ENCODE measurements at places on chromosomes 16 and 17.

GRCh38 chr17:14514973-14515372 lies 214.1 kb downstream of the HS3ST3B1 start:
- no peak for DNase-seq

- DNase-seq: no peak
Observed at GRCh38 chr17:15377200-15377599, 35.8 kb upstream of the TEKT3 start.

DNA sequence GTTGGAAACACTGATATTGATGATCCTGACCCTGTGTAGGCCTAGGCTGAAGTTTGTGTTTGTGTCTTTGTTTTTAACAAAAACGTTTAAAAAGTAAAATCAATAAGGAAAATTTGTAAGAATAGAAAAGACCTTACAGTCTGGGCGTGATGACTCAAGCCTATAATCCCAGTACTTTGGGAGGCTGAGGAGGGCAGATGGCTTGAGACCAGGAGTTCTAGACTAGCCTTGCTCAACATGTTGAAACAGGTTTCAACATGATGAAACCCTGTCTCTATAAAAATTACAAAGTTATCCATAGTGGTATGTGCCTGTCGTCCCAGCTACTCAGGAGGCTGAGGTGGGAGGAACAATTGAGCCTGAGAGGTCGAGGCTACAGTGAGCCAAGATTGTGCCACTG lies 18.3 kb upstream of the TOM1L1 start:
- no peak for DNase-seq

- DNase-seq: no peak
Observed at GRCh38 chr16:15829460-15829859, 27.4 kb downstream of the MYH11 start.

- DNase-seq: no peak
Observed at GRCh38 chr17:18121144-18121910, 12.8 kb downstream of the MYO15A start.

DNA sequence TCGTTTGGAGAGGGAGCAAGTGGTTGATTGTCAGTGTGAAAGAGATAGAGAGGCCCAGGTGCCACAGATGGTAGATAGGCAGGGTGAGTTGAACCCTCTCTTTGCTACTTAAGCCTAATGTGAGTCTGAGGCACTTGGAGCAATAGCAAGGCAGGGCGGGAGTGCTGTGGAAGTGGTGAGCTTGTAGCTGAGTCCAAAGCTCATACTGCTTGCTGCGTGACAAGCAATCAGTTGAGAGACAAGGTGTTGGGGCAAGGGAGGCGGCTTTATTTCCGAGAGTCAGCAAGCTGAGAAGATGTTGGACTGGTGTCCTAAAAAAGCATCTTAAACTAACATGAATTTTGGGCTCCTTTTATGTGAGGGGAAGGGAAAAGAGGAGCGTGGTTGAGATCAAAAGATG lies 112.9 kb upstream of the ZKSCAN2 start:
- DNase-seq: no peak

DNA sequence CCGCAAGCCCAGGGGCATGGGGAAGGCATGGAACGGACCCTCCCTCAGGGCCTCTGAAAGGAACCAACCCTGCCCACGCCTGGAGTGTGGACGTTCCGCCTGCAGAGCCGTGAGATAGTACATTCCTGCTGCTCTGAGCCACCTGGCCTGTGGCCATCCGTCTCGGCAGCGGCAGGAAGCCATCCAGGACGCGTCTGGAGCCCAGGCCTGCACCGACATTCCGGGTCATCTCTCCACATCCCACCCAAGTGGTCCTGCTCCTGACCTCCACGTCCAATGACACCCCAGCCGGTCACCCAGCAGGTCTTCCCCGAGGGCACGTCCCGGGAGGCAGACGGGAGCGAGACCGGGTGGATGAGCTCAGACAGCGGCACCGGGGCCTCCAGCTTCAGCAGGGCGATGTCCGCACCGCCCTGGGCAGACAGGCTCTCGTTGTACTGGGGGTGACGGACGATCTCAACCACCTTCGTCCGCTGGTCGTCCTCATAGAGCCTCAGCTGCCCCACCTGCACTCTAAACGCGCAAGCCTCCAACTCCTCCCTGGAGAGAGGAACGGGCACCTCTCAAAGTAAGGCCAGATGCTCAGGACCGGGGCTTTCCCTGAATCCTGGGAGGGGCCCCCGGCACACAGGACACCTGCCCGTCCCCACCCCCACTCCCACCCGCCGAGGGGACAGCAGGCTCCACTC lies 21.3 kb upstream of the UBE2I start:
- DNase-seq: no peak

DNA sequence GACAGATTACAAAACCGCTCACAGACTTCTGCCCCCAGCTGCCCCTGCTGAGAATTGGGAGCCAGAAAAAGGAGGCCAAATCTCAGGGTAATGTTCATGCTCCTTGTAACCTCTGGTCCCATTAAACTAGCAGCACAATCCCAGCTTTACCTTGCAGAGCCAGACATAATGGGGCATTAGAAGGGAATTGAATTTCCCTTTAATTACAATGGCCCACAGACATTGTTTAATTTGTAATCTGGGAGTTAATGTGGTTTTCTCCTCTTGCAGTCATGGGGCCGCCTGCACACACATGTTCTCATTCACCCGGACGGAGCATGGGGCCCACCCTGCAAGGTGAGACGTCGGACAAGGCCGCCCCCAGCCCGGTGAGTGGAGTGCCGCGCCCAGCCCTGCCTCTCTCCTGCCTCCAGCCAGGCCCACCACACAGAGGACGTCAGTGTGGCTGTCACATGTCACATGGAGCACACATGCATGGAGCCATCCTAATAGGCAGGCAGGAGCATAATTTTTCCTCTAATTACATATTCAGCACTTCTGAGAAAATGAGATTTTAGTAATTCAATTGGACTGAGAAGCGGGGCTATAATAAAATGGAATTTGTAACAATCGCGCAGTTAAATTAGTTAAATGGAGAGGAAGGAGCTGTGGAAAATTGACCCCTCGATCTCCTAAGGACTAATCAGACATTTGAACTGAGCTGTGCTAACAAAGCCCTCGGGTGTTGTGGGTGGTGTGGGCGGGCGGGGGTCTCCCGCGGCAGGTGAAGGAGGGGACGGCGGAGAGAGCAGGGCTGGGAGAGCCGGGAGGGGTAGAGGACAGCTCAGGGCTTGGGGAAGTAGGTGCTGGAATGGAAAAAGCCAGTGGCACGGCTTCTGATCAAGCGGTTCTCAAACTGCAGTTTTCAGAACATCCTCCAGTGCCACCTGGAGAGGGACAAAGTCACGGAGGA lies 87.7 kb downstream of the ENGASE start:
- no peak for DNase-seq

- no peak for DNase-seq
Observed at GRCh38 chr17:67258821-67259468, 13.9 kb upstream of the HELZ start.

GRCh38 chr17:59790910-59791309 lies 83.5 kb downstream of the VMP1 start:
- no peak for DNase-seq

DNA sequence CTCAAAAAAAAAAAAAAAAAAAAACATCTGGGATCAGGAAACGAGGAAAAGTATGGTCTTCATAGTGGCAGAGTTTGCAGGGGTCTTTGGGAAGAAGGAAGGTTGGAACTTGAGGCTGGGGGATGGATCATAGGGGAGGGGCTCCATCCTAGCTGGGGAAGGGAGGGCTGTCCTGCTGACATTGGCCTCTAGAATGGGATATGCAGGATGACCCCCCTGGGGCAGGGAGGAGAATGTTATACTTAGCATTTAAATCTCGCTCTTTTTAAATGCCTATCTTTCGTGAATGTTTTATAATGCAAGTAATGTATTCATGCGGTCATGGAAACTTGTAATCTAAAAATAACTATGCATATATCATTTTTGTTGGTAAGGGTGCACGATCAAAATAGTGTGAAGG lies 33.2 kb downstream of the TMEM235 start:
- no peak for DNase-seq

DNA sequence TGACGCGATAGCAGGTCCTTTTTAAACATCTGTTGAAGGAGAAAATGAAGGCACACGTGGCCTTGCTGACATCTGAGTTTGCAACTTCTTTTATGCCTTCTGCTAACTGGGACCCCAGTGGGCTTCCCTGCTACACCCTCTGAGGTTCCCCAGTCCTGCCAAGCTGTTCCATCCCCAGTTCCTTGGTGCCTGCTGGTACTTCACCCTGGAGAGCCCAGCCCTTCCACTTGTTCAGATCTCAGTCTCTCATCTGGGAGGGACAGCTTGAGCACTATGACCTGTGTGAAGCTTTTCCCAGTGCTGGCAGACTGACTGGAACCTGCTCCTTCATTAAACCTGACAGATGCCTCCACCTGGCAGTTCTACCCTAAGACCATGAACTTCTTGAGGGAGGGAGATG lies 95.5 kb downstream of the WWOX start:
- DNase-seq: no peak

DNA sequence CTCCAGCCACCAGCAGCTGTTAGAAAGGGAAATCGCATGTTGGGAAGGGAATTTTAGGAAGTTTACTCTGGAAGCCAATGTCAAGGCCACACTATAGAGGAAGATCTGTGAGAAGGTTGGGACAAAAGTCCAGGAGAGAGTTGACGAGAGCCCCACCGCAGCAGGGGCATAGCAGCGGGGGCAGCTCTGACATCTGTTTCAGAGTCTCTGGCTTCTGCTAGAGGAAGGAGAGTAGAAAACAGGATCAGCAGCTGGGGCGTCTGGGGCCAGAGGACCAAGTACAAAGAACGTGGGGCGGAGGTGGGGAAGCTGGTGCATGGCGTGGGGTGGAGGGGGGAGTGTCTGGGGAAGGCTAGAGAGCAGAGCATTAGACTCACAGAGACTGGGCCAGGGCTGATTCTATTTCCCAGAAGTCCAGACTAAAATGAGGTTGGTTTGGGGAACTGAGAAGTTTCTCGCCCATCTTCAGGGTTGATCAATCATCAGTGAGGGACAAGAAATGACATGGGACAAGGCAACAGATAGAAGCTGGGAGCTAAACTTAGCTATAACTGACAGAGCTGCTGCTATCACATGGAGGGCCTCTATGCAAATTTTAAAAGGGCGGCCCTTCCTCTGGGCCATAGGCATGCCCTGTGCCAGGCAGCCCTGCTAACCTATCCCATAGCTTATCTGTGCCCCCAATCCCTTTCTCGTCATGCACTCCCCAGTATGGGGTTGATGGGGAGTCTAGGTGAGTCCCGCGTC lies 1.2 kb downstream of the RABEP2 start:
- DNase-seq: no peak

DNA sequence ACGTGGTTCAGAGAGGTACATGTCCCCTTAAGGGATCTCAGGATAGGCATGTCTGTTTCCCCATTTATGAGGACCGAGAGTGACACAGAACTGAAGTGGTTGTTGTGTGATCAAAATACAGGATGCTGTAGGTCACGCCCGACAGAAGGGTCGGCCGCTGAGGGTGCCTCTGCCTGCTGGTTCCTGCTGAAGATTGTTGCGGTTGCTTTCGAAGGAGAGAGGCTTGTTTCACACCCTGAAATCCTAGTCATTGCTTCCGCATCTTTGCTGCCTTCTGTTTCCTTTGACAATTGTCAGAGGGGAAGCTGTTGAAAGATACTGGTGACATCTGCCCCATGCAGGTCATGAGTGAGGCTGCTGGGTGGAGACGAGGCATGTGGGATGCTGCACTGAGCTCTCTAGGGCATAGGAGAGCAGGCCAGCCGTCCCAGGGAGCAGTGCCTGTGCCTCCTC lies 3.8 kb upstream of the NAT9 start:
- DNase-seq: no peak

Data from HS-5 (cell line).